ENCODE measurements at places on chromosomes 7 and 10.

GRCh38 chr10:106107706-106108105, 1056.8 kb downstream of the SORCS1 start:
- DNase-seq, result no peak

- DNase-seq, result no peak
Observed at GRCh38 chr7:157516311-157516710, 179.5 kb downstream of the DNAJB6 start.

DNA sequence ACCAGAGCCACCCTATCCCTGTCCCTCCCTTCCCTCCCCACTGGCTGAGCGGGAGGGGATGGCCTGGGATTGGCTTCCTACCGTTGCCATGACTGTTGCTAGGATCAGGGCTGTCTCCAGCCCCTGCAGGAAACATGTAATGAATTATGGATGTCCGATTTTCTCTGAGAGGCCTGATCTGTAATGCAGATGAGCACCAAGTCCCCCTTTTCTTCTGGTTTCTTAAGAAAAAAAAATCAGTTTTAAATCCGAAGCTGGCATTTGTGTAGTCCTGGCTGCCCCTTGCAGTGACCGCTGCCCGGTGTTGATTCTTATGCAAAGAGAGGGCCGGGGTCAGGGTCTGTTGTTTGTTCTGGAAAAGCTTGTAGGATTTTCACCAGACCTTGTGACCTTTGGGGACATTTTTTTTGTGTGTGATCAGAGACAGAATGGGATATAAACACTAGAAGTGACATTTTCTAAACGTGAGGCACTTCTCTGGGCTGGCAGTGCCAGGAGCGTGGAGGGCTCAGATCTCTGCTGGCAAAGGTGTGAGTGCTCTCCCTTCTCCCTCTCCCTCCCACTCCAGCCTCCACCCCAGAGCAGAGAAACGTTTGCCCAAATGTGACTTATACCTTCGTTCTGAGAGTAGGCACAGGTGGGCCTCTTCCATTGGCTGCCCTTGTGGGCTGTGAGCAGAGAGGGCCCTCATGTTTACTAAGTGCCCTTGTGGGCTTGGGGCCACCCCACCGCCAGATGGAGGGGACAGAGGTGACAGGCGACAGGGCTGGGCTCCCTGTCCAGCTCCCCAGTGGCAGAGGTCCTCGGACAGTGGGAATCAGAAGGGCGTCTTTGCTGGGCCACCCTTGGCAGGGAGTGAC, 127.5 kb downstream of the DNAJB6 start:
- DNase-seq, result no peak

DNA sequence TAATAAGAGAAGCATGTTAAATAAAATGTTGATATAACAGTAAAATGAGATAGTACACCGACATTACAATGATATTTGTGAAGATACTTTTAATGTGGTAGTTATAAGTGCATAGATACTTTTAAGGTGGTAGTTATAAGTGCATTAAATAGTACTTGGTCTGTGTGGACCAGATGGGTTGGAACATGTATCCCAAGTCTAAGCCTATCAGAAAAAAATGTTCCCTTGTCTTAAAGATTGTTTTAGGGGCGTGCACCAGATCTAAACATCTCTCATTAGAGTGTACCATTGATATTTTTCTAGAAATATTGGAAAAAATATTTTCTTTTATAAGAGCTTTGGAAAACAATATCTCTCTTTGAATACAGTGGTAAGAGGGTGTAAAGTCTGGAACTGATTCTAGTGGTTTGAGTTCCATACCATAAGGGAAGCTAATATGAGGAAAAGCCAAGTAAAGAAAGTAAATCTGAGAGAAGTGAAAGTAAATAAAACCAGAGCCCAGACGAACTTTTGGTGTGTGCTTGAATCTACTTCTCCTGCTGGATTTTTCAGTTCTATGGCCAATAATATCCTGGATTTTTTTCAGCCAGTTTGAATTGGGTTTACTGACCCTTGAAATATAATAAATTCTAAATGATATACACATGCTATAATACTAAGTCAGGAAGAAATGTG, 175.3 kb downstream of the MBL2 start:
- DNase-seq, result no peak

DNA sequence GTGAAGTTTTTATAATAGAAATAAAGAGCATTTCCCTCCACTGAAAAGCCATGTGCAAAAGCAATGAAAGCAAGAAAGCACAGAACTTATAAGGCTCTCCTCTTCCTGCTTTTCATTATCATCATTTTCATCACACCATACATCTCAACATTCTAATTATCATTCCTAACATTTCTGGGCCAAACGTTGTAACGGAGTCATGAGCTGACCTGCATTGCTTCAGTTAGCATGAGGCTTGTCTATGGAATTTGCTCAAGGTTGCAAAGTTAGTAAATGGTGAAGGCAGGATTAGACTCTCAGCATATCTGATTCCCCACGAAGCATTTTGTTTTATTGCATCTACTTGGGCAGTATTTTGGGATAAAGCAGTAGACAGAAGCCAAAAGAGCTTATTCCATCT, 11.4 kb downstream of the SCIN start:
- no peak for DNase-seq

DNA sequence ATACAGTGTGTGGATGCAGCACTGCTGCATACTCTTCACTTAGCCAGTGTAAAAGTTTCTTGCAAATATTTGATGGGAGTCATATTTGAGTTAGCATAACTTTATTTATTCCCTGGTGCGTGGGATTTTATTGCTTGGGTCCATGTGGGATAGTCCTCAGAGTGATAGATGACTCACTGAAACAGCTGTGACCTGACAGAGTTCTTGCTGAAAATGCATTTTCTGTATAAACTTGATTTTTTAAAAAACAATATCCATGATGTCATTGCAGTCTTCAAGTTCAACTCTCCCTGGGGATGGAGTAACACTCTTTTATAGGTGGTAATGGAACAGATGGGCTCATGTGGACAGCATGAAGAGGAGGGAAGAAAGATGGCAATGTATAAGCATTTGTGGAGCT, 310.0 kb downstream of the PPP1R3A start:
- DNase-seq, result no peak

Data from NCI-H226 (cell line).